Caco-2 (cell line): ENCODE measurements at places on chromosomes 3 and 15. TPM values are rescaled to one million over a fixed set of nuclear protein-coding genes. Genes with fewer than 3 reads are reported as not detected.

Gene SERF2
- total RNA-seq = 816 and 823 TPM in 2 replicates

Gene SLC12A1
- total RNA-seq = not detected in 2 replicates

Gene LRRC58
- 19.8 and 20.5 TPM in 2 replicates for total RNA-seq

Gene ATP13A5
- not detected in 2 replicates for total RNA-seq
